ENCODE measurements at places on chromosomes 6 and 20.
A peak's percentile ranks its signal among the peaks of the same experiment; 100 is the strongest.

DNA sequence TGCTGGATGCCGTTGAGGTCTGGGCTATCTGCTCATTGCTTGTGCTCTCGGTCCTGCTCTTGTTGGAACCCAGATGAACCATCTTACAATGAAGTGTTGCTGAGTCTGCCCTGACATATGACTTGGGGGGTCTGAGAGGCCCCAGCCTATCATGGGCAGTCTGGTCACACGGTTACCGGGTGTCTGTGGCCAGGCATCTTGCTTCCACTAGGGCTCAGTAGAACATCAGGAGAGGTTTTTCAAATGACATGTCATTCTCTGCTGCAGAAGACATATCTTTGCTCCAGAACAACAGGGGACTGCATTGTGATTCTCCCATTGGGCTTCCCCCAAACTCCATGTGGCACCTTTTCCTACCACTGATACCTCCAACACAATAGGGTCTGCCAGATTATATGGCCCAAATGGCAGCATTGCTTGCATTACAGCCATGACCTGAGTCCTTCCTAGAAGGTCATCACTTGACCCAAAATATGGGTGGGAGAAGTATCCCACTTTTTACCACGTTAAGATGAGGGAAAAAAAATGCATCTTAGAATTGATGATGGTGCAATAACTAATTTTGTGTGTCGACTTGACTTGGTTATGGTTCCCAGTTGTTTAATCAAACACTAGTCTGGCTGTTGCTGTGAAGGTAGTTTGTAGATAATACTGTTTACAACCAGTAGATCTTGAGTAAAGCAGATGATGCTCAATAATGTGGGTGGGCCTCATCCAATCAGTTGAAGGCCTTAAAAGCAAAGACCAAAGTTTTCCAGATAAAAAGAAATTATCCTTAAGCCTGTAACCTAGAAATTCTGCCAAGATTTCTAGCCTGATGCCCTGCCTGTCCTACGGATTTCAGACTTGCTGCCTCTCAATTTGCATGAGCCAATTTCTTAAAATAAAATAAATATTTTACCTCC lies 241.0 kb downstream of the QKI start:
- no peak overlapping the region for H3K27ac ChIP-seq
- DNase-seq, result no peak
- peaks cover 7% of the 10 kb centered on the region for H3K4me1 ChIP-seq
- no peaks in the 10 kb centered on the region for H3K36me3 ChIP-seq

- DNase-seq, result no peak
- no peaks in the 10 kb centered on the region for H3K36me3 ChIP-seq
- H3K27me3 ChIP-seq, result peaks cover 2% of the 10 kb centered on the region
- H3K4me3 ChIP-seq, result no peak overlapping the region
Measured at GRCh38 chr6:73325656-73326055, 28.4 kb downstream of the DPPA5 start.

- no peak overlapping the region for H3K4me3 ChIP-seq
- H3K4me1 ChIP-seq, result no peaks in the 10 kb centered on the region
- no peaks in the 10 kb centered on the region for H3K36me3 ChIP-seq
- no peak overlapping the region for H3K27ac ChIP-seq
- no peak for DNase-seq
- no peaks in the 10 kb centered on the region for H3K27me3 ChIP-seq
Measured at GRCh38 chr6:72740135-72740534, 118.3 kb downstream of the KCNQ5 start.

DNA sequence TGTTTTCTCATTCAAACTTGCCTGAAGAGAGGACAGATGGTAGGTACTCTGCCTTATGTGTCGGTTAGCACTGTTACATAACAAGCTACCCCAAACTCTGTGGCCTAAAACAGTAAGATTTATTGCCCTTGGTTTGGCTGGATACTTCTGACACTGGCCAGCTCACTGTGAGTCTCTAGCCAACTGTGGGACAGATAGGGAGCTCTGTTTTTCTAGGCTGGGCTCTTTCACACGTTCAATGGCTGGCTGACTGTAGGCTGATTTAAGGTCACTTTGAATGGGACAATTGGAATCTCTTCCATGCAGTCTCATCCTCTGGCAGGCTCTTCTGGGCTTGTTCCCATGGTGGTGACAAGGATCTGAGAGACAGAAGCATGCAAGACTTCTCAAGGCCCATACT lies 39.4 kb upstream of the JAG1 start:
- no peak overlapping the region for H3K4me3 ChIP-seq
- peaks cover 57% of the 10 kb centered on the region for H3K4me1 ChIP-seq
- no peaks in the 10 kb centered on the region for H3K36me3 ChIP-seq
- DNase-seq, result no peak
- peak overlapping the region; percentile 95 for H3K27ac ChIP-seq

DNA sequence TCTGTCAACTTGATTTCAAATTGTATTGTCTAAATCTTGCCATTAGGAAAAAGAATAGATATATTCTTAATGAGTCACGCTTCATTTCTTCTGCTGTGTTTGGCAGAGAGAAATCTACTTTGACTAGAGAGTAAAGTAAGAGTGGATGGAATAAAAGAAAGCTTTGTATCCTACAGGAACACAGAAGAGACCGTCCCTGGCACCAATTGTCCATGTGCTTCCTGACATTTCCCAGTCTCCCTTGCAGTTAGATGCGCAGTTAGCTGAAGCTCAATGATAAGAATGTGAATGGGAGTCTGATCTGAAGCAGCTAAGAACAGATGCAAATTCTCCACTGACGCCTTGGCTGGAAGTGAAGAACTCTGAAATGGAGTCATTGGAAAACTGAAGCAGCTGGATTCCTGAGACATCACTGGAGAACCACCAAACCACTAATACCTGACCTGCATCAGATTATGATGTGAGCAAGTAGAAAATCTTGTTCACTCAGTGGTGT lies 528.2 kb upstream of the MARCKS start:
- H3K27me3 ChIP-seq, result no peaks in the 10 kb centered on the region
- DNase-seq, result no peak
- H3K4me3 ChIP-seq, result no peak overlapping the region

DNA sequence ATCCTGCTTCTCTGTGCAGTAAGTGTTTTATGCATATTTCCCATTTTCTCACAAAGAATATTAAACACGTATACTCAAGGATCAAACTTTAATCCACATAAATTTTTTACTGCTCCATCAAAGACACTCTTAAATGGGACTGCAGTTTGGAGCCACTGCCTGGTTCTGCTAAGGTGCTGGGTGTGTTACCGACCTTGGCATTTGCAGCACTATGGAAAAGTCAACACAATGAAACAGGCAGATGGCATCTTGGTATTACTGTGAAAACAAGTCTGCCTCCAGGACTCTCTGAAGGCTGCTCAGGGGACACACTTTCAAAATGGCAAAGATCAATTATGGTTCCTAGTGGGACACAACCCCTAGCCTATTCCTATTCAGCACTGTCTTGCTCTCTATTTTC lies 17.3 kb upstream of the HLA-G start:
- H3K27ac ChIP-seq, result no peak overlapping the region
- H3K4me1 ChIP-seq, result no peaks in the 10 kb centered on the region
- H3K36me3 ChIP-seq, result peaks cover 3% of the 10 kb centered on the region
- H3K4me3 ChIP-seq, result no peak overlapping the region
- no peak for DNase-seq
- H3K27me3 ChIP-seq, result peaks cover 22% of the 10 kb centered on the region
